Activated T-helper 1 cell treated with anti-CD3 and anti-CD28 coated beads, Interleukin-2, amount 50 U/mL, for 16 hours (primary cell): ENCODE measurements at places on chromosomes 12 and 14.

- DNase-seq, result no peak
These were observed 7.7 kb downstream of the SLC7A7 start for GRCh38 chr14:22807432-22808087.

DNA sequence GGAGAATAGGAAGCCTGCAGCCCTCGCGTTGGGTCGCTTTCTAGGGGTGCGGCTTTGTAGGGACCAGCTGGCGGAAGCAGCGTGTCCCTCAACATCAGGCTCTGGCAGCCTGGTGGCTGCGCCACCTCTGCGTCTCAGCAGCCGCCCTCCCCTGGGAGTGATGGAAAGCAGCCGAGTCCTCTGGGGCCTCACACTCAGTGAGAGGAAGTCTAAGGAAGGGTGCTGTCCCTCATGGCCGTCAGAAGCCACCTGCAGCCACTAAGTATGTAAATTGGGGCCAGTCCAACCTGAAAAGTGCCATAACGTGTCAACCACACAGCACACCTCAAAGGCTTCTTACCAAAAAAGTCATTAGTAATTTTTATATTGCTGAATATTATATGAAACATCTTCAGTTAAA lies 80.3 kb downstream of the WDR20 start:
- DNase-seq, result no peak

GRCh38 chr12:109760930-109761921 lies 47.6 kb downstream of the FAM222A start:
- no peak for DNase-seq

DNA sequence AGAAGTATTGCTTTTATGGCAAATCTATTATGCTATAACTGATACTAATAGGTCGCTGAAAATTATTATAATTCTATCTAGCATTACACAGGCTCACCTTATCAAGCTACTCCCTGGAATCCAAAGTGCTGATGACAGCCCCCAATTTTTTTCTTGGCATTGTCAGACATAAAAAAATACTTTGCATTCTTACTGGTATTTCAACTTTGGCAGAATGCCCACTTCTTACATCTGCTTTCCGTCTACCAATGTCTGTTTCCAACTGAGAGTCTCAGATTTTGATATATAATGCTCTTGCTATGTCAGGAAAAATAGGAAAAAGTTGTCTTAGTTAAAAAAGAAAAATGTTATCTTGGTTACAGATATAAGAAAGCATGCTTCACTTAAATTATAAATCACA lies 615.4 kb downstream of the C12orf50 start:
- DNase-seq, result no peak

GRCh38 chr14:54381821-54382220 lies 15.0 kb upstream of the CDKN3 start:
- DNase-seq, result no peak

- no peak for DNase-seq
These were observed 73.9 kb upstream of the IFNG-AS1 start for GRCh38 chr12:67915335-67915851.

- no peak for DNase-seq
These were observed 281.1 kb upstream of the NAV3 start for GRCh38 chr12:77549383-77550128.

DNA sequence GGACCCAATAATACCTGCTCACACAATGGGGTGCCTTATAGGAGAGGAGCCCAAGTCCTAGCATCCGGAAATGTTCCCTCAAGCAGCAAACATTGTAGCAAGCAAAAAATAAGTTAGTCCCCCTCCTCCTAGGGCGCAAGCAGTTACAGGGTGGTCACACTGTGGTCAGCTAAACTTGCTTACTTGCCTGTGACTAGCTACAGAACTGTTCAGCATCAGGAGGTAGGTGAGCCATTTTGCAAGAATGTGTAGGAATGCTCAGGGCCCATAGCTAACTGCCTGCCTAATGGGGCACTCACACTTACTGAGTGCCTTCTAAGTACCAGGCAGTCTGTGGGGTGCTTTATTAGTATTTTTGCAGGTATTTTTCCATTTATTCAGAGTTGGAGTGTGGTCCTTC lies 154.6 kb upstream of the GRIN2B start:
- no peak for DNase-seq

DNA sequence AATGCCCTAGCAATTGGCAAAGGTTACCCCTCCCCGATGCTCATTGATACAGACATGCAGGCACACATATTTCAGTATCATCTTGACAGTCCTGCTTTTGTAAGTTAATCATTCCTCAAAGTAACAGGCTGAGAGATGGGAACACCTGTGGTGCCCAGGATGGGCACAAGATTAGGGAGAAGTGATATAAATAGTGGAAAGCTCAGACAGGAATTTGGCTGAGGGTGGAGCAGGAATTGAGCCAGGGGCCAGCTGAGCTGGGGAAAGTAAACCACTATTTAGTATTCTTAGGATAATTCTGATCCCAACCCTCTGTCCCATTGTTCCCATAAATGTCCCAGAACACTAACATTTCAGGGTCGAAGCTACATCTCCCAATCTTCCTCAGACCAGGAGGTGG lies 38.3 kb downstream of the DAO start:
- no peak for DNase-seq

DNA sequence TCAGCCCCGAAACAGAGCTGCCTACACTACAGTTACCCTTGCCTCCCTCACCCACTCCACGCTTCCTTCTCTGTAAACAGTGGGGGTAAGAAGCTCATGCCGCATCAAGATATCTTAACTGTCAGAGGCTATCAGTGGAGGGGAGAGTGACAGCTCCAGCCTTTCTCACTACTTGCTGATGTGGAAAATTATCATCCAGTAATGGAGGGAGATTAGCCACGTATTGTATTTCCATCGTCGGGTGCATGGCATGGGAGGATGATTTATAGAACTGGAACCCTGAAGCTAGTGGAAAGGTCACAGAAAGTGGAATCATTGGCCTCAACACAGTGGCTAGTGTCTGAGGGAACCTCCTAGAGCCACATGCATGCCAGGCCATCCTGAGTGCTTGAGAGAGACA lies 270.9 kb upstream of the FKBP4 start:
- no peak for DNase-seq

DNA sequence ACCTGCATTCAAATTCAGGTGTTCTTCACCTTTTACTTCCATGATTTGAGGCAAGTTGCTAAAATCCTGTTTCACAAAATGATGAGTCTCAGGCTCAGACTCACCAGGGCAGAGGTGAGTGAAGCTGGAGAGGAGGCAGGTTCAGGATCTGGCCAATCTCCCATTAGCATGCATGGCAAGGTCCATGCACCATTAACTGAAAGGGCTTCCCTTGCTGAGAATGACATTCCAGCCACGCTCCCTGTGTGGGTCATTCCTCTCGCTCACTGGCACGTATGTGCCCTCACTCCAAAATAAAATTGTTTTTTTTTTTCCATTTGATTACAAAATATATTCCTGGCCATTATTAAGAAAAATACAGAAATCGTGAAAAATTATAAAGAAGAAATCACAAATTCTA lies 257.6 kb downstream of the C12orf75 start:
- DNase-seq, result no peak

- DNase-seq, result no peak
These were observed 145.1 kb upstream of the GRIP1 start for GRCh38 chr12:66823857-66824570.
